CD4-positive, alpha-beta T cell treated with Interleukin-15 for 1 hour (primary cell): ENCODE measurements at places on chromosomes 5 and 9.

DNA sequence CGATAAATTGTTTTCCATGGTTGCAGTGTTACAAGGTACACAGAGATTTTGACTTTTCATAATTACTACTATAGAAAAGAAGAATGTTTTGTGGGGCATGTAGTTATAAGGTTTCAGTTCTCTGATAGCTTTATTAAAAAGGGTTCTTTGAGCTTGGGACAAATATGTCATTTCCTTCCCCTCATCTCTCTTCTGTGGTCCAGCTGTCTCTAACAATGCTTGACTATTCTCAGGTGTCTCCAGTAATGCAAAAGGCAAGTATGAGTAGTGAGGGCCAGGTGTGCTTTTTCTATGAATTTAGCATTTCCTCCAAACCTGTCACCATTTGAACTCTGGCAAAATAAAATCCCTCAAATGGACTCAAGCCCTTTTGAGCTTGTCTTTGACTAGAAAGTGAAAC lies 84.3 kb downstream of the SLF1 start:
- no peak for DNase-seq

- DNase-seq, result no peak
Measured at GRCh38 chr9:18826248-18826647, 206.8 kb downstream of the SAXO1 start.

DNA sequence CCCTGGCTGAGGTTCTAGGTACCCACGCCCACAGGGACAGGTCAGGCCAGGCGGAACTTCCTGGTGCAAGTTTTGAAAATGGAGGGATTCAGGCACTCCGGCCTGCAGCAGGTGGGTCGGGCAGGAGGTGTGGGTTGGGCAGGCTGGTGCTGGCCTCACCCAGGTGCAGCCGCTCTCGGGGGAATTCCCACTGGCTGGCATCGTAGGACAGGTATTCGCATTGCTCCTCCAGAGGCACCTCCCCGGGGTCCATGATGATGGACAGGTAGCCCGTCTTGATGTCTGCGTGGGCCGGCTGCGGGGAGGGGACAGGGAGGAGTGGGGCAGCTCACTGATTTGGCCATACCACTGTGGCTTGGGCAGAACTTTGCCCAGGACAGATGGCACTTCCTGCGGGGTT lies 28.7 kb upstream of the SCGB3A1 start:
- no peak for DNase-seq

DNA sequence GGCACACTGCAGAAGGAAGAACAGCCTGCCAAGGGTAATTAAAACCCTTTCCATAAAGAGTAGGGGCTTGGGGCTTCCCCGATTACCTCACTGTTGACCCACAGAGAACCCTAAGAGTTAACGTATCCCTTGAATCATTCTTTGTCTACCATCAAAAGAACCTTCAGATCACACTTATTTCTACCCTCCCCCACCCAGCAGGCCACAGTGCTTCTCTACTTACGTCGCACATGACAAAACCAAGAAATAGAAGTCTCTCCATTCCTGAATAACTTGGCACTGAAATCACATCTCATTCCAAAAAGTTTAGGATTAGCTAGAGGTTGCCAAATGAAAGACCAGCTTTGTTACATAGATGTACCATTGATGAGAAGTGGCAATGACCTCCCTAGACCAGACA lies 268.7 kb upstream of the GAS1 start:
- no peak for DNase-seq

DNA sequence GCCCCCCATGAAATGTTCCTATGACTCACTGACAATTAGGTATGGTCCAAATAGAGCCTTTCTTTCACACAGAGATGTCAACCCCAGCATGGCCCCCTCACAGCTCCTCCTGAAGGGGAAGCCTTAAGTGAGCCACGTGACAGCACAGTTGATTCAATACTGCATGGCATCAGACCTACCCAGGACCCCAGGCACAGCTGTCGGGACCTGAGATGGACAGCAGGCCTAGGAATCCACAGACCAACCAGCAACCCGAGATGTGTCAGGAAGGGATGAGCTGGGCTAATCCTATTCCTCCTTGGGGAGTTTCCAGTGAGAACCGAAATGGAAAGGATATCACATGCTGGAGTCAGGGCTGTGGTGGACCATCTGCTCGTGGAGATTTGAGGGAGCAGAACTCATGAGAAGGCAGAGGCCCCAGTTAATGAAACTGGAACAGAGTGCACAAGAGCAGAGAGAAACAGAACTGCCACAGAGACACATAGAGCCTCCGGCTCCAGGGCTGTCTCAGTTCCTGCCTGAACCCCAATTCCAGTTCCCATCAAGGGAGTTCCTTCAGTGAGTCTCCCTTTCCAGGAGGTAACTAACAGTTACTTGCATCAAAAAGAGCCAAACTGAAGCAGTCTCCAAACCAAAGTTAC lies 42.1 kb upstream of the SMIM23 start:
- no peak for DNase-seq

GRCh38 chr5:13735691-13736090 lies 208.8 kb downstream of the DNAH5 start:
- DNase-seq, result no peak

DNA sequence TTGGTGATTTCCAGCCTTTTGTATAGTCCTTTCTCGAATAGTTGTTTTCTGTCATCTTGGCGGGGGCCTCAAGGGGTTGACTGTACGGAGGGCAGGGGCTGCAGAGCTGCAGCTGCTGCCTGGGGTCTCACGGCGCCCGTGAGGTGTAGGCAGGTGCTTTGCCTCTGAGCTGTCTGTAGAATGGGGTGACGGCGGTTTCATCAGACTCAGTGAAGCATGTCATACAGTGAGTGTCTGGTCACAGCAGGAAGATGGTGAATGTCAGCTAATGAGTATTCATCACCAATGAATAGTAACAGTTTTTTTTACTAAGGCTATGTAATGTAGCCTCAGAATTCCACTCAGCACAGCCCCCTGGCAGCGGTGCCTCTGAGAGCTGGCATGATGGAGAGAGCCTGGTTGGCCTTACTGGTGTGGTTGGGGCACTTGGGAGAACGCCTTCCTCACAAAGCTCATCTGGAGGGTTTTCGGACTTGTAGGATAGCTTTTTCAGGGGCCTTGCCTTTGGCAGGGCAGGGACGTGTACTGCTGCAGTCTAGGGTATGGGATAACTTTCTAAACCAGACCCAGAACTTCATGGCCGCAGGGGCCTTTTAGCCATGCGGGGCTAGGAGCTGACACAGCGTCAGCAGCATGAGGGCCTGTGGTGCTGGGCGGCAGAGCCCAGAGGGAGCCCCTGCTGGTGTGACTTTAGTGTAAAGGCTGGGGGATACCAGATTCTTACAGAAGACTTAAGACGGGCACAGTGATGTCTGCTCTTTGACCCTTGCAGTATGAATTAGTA lies 15.0 kb downstream of the TENT4A start:
- no peak for DNase-seq

DNA sequence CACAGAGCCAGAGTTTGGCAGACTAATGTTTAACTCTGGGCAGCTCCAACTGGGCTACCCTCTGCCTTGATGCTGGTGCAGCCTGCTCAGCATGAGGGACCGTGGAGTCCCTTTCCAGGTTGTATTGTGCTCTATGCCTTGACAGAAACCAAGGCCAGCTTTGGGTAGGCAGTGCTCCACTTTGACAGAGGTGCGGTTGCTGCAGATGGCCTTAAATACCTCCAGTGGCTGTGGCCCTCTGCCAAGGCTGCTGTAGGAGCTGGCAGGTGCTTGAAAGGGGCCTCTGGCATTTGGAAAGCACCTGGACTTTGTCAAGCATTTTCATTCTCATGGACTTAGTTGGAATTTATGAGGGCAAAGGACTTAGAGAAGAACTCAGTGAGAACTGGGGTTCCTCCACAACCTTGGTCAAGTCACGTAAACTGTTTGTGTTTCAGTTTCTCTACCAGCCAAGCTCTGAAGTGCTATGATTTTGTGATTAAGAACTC lies 249.7 kb upstream of the ZNF462 start:
- no peak for DNase-seq

- DNase-seq, result no peak
Measured at GRCh38 chr9:129665389-129665775, at the start of gene PRRX2. TSS of gene PRRX2 (plus strand) at chr9:129665647. CDS start at chr9:129665868, 221 bp downstream.

DNA sequence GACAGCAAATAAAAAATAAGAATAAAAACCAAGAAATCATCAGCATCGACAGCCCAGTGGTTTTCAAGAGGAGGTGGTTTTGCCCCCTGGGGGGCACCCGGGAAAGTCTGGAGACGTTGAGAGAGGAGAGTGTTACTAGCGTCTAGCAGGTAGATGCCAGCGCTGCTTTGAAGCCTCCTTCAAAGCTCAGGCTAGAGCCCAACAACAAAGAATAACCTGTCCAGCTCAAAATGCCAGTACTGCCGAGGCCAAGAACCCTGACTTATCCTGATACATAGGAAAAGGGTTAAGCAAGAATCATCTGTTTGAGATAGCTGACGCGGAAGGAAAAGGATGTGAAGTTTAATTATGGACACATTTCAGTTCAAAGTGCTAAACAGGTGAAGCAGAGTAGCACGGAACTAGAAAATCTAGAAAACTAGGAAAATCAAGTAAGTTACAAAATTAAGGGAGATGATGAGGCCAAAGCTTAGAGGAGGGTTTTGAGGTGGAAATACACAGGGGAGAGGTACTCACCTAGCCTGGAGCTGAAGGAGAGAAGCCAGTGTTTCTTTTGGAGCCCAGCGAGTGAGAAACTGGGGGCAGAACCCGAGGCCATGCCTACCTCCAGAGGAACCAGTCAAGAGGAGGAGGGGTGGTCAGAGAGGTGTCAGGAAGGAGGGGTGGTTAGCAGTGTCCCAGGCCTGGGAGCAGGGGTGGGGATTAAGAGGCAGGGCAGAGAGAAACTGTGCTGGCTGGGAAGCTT lies 121.0 kb upstream of the RETREG1 start:
- no peak for DNase-seq

DNA sequence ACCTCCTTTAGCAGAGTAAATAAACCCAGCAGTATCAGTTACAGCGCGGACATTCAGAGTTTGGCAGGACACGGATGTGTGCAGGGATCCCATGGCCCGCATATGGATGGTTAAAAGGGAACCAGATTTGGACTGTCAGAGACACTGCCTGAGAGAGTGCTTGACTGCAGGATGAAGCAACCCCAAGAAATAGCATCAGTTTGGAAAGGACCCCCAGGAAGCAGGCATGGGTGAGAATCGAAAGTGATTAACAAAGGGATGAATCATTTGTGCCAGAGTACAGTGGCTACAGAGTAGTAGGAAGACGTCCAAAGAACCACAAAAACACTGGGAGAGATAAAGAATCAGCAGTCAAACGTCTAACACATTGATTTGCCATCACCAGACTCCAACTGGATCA lies 5.5 kb downstream of the C7 start:
- DNase-seq, result no peak

DNA sequence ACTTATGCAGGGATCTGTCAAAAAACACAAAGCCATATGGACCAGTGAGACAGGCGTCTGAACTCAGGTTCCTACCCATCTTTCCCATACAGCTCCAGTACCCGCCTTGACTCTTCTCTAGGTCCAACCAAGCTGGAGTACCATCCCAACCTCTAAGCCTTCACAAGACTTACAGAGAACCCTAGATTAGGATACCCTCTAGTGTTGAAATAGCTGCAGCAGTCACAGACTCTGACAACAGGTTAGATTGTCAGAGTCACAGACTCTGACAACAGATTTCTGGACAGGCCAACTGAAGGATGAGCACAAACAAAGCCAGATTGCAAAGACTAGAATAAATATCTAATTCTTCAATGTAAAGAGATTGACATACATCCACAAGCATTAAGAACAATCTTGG lies 266.1 kb downstream of the GRIA1 start:
- no peak for DNase-seq

DNA sequence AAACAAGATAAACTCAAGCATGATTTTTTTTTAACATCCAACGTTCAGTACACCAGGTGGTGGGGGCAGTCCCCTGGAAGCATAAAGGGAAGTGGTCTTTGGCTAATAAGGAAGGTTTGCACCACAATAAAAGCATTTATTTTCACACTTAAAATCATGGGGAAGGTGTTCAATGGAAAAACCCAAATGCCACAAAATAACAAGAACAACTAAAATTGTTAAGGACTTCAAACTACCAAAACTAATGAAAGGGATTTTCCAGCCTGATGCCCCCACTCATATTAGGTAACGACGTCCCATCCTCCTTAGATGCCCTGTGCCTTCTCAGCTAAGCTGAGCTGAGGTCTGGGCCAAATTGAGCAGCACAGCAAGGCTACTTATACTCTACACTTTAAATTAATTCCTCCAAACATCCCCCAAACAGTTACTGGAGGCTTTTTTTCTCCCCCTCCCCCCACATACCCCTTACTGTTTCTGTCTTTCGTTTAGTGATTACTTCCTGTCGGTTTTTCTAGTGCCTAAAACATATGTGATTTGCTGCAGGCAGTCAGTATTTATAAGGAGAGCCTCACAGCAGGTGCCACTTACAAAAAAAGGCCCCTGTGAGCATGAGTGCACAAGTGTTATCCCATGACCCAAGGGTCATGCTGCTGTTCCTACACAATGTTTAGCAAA lies 259.7 kb upstream of the ZNF608 start:
- peak; percentile 23 for DNase-seq

GRCh38 chr9:90180381-90180780 lies 462.2 kb downstream of the DIRAS2 start:
- DNase-seq, result no peak

DNA sequence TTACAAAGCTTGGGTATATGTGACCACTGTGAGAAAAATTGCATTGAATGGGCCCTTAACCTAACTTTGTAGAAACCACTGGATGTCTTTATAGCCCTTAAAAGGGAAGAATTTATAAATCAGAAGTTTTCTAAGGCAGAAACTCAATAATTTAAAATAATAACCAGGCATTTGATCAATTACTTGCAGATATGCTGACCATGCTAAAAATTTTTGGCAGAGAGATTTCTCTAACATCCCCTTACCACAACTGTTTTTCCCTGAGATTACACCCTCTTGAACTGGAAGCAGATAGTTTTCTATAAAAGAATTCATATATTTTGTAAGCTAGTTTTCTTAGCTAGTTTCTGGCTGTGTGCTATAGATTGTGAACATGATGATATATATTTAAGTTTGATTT lies 428.3 kb downstream of the KIF4B start:
- DNase-seq, result no peak

GRCh38 chr9:18909140-18910018 lies 123.6 kb downstream of the SAXO1 start:
- no peak for DNase-seq
